ENCODE measurements at places on chromosomes 7 and 10. TPM values are rescaled to one million over a fixed set of nuclear protein-coding genes. Genes with fewer than 3 reads are reported as not detected.

DNA sequence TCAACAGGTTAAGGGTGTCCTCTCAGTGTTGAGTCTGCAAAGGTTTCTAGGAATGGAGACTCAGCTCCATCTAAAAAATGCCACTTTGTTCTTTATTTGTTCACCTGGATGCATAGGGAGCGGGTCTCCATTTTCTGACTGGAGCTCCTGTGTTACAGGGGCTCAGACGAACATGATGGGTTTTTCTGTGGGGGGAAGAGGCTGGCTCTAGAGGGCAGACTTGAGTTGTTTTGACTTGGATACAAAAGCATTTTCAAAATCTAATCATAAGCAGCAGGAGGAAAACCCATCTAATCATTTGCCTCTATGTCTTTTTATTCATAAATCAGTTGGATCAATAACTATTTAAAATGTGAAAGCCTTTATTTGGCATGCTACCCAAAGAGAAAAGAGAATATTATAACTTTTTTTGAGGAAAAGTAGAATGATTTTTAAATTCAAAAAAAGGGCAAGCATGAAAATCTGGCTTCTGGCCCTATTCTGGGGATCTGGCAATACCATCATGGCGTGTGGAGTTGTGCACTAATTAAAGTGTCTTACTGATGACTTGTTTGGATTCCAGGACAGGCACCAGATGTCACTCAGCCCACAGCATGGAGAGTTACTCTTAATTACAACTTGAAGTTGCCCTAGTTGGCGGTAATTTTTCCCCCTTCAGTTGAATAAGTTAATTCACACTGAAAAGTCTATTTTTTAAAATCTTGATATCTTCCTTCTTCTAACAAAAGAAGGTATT lies 594.9 kb downstream of the REEP3 start:
- DNase-seq, result peak; percentile 75

HECW1 gene
- total RNA-seq, result 21.8 TPM

- no peak for DNase-seq
Measured at GRCh38 chr10:24333736-24334135, 124.8 kb downstream of the KIAA1217 start.

DNA sequence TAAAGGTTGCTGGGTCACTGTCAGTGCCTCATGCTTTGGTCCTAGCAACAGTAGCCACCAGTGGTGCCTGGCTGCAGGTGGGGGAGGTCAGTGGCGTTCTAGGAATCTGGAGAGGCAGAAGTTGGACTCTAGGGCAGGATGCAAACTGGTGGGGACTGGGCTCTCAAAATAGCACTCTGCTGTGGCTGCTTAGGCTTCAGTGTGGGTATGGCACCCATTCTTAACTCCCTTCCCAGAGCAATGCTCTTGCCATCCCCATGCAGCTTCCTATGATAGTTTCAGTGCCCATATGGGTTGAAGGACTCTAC lies 330.8 kb downstream of the PCDH15 start:
- no peak for DNase-seq

DNA sequence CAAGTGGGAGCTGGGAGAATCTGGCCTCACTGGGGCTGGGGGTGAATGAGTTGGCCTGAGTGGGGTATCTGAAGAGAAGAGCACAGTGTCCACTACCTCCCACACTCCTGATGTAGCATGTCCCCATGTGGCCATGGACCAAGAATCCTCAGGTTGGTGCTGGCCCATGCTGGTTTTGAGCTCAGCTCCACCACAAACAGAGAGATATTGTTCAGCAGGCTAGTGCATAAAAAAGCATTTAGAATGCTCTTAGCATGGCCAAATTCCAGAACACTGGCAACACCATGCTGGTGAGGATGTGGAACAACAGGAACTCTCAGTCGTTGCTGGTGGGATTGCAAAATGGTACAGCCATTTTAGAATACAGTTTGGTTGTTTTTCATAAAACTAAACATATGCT lies 61.4 kb downstream of the FRMPD2 start:
- DNase-seq, result no peak

GRCh38 chr10:128463991-128464760 lies 338.0 kb upstream of the MKI67 start:
- peak; percentile 67 for DNase-seq

OTUD1 gene
- 8.3 TPM for total RNA-seq

CRHR2 gene
- total RNA-seq, result 0.23 TPM

GRCh38 chr10:16519250-16519907 lies 2.3 kb downstream of the C1QL3 start:
- DNase-seq, result peak; percentile 39

DNA sequence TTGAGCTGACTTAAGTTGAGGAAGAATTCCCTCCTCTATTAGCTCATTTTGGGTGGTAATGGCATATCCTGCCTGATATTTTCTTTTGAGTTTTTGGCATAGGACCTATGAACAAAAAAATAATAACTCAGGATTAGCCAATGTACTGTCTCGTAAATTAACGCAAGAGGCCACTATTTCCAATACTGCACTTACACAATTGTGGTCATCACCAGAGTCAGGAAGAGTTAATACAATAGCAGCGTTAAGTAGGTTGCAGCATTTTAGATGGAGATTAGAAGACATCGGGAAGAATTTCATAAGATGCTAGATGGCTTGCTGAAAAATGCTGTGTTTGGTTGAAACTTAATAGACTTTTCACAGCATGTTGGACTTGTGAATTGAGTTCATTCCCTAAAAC lies 36.4 kb downstream of the ANTXRL start:
- no peak for DNase-seq

DNA sequence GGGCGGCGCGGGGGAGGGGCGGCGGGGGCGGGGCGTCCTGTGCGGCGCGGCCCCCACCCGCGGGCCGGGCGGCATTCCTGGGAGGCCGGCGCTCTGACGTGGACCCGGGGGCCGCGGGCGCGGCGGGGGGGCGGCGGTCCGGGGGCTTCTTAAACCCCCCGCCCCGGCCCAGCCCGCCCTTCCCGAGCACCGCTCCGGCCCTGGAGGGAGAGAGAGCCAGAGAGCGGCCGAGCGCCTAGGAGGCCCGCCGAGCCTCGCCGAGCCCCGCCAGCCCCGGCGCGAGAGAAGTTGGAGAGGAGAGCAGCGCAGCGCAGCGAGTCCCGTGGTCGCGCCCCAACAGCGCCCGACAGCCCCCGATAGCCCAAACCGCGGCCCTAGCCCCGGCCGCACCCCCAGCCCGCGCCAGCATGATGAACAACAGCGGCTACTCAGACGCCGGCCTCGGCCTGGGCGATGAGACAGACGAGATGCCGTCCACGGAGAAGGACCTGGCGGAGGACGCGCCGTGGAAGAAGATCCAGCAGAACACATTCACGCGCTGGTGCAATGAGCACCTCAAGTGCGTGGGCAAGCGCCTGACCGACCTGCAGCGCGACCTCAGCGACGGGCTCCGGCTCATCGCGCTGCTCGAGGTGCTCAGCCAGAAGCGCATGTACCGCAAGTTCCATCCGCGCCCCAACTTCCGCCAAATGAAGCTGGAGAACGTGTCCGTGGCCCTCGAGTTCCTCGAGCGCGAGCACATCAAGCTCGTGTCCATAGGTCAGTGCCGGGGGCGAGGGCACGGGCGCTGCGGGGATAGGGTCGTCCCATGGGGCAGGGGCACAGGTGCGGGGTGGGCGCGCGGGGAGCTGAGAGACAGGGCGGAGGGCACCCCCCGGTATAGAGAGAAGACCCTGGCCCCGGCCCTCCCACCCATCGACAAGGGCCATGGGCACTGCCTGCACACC lies at the start of gene FLNC:
TSS of gene FLNC (plus strand) at position 176 of the 947 bp plus-strand sequence. CDS start at position 408, 232 bp downstream.
- peak; percentile 71 for DNase-seq

DNA sequence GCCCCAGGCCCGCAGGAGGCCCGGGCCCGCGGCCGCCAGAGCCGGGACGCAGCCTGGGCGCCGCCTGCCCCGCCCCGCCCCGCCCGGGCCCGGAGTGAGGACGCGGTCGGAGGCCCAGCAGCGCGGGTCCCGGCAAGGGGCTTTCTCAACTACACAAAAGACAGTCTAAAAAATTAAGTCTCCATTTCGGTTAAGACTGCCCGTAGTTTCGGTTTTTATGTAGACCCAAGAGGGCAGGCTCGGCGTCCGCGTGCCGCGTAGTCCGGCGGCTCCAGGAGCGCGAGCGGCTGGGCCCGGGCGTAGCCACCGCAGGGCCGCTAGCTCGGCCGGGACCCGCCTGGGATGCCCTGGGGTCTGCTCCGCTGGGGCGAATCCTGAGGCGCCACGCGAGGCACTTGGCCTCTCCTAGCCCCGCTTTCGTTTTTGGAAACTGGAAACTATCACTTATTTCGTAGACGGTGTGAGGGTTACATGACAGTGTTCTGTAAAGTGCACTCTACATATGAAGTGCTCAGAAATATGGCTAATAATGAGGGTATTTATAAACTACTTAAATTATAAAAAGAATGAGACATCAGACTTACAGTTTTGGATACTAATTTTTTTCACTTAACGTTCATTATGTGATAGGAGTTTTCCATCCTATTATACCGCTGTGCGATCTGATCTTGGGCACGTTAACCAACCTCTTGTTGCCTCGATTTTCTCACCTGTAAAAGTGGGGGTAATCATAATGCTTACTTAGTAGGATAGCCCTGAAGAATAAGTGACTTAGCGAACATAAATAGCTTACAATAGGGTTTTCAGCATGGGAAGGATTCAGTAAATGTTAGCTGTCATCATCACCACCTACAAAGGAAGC lies 573 bp downstream of the BLVRA start:
- peak; percentile 71 for DNase-seq

- no peak for DNase-seq
Measured at GRCh38 chr7:158683541-158683940, 21.1 kb downstream of the NCAPG2 start.

AIFM2 gene
- total RNA-seq, result 3.2 TPM

GRCh38 chr10:36474456-36474855 lies 650.9 kb upstream of the ANKRD30A start:
- DNase-seq, result no peak

GRCh38 chr10:34906067-34906965 lies 91.2 kb upstream of the PARD3 start:
- peak; percentile 72 for DNase-seq

TACC2 gene
- total RNA-seq, result 35.9 TPM

Data from GM23338 (cell line).